ACHN (cell line): ENCODE measurements at places on chromosomes 2 and 18.
A peak's percentile ranks its signal among the peaks of the same experiment; 100 is the strongest.

- DNase-seq, result no peak
Observed at GRCh38 chr2:232772531-232772930, 3.8 kb downstream of the KCNJ13 start.

GRCh38 chr2:226159875-226160479 is 639.6 kb downstream of the IRS1 start:
- no peak for DNase-seq

DNA sequence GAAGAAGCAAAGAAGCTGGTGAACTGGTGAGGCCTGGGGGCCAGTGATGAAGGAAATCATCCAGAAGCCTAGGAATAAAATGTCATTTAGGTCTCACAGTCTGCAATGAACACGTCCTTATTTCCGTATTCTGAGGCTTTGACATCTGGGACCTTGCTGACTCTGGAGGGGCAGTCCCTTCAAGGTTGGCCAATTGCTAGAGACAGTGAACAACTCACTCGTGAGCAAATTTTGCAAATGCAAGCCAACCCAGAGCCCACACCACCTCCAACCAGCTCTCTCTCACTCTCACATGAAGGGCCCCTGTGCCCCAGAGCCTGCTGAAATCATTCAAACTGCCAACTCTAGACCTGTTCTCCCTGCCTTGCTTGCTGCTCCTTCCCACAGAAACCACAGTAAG is 279.1 kb upstream of the LYPD1 start:
- DNase-seq, result no peak

DNA sequence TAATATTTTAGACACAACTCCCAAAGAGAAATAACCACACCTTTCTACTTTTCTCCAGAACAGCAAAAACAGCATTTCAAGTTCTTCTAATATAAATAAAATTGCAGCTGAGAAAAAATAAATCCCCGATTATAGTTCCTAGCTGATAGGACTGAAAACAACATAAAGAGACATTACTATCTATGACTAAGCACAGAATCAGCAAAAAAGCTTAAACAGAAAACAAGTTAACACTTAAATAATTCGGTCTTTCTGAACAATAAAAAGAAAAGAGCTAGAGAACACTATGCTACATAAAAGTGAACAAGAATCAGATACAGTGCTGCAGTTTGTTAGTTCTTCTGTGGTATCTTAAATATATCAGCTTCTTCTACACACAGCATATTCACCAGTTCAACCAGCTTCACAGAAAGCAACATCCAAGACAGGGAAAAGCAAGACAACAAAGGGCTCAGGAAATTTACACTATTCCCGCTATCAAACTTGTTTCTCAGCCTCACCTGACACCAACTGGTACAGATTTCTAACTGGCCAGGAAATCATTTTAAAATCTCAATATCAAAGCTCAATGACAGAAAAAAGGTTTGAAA is 28.6 kb downstream of the FEZ2 start:
- DNase-seq, result peak; percentile 30

DNA sequence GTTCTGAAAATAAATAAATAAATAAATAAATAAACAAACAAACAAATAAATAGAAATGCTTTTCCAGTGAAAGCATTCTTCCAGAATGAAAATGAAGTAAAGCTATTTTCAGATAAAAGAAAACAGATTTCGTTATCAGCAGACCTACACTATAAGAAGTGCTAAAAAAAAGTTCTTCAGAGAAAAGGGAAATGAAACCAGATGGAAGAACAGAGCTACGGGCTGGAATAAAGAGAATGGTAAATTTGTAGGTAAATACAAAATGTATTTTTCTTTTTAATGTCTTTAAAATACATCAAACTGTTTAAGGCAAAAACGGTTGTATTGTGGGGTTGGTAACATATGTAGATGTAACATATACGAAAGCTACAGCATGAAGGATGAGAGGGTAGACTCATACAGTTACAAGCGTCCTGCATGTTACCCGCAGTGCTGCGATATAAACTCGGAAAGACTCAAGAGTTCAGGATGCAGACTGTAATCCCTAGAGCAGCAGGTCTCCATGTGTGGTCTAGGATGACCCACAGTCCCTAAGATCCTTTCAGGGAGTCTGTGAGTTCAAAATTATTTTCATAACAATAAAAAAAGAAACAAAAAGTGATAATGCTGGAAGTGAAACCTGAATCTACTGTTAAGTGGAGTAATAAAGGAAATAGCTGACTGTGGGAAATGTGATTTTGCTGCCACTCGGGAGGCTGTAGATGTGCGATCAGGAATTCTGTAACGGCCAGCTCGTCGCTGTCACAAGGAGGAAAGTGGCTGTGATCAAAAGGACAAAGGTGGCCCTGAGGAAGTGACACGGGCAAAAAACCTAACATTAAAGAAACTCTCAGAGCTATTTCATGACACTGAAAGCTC is 5.3 kb upstream of the RAB12 start:
- DNase-seq, result no peak

- no peak for DNase-seq
Observed at GRCh38 chr2:23500836-23501235, 115.9 kb downstream of the KLHL29 start.

DNA sequence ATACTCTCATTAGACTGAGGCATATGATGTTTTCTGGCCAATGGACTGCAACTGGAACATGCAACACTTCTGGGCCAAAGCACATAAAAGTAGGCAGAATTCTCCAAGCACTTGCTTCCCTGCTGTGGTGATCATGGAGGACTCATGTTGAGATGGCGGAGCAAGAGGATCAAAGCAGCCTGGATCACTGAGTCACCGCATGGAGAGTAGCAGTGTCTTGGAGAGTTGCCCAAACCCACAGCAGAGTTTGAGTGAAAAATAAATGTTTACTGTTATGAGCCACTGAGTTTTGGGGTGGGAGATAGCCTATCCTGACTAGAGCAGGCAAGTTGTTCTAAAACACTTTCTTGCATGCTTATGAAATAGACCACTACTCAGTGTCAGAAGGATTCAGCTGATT is 359.5 kb downstream of the ZNF521 start:
- DNase-seq, result no peak

DNA sequence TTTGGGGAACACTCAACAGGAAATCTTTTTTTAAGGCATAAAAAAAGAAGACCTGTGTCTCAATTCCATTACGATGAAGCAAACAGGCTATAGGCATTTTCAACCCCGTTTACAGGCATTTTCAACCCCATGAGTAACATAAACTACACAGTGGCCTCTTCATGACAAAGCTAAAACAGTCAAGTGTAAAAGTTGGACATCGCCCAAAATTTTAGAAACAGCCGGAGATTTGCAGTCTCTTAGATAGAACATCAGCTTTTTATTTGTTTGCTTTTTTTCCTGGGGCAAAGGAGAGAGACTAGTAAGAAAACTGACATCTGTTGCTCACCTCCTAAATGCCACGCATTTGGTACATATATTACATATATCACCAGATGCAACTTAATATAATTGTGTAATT is 173.7 kb downstream of the CMPK2 start:
- DNase-seq, result no peak

GRCh38 chr2:153912798-153913396 is 41.2 kb downstream of the GALNT13 start:
- no peak for DNase-seq

GRCh38 chr2:177392373-177393202 is at the start of gene AGPS:
Gene AGPS, plus strand, starts transcription at chr2:177392773. Its CDS starts 17 bp downstream, at chr2:177392790.
- peak; percentile 81 for DNase-seq

GRCh38 chr2:48430528-48431094 is 99.3 kb upstream of the STON1 start:
- DNase-seq, result no peak

DNA sequence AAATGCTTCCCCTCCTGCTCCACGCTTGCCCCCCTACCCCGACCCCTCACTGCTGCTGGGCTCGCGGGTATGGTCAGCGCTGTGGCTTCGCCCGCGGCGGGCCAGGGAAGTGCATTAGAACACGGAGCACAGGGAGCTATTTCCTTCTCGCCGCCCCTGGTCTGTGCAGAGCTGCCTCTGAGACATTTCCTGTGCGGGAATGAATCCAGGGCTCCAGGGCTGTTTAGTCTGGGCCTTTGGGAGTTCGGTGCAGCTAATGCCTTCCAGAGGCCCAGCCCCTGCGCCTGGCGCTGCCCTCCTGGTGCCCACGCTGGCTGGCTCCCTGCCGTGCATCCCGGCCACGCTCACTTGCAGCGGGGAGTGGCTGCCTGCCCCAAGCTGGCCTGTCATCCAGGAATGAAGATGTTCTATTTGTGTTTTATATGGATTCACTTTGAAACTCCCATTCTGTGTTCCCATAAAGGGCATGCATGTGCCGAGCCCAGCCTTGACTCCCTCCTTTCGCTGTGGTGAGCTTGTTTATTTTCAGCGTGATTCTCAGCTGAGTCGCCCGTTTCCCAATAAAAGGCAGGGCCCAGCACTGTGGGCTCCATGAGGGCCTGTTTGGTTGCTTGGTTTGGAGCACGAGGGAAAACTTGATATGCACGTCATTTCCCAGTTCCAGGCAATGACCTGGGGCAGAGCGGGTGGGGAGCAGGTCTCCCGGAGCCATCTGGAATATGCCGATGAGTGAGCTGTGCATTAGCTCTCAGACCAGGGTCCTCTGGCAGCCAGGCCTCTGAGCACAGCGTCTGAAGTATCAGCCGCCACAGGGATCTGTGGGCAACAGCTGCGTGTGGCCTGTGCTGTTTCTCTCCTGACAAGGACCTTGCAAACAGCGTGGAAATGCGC is 42.7 kb downstream of the SH3RF3 start:
- no peak for DNase-seq

GRCh38 chr18:41940506-41941215 is 14.4 kb upstream of the PIK3C3 start:
- peak; percentile 89 for DNase-seq

- DNase-seq, result no peak
Observed at GRCh38 chr18:41004324-41004723, 950.7 kb upstream of the PIK3C3 start.

GRCh38 chr18:48334845-48335244 is 74.3 kb downstream of the ZBTB7C start:
- no peak for DNase-seq

DNA sequence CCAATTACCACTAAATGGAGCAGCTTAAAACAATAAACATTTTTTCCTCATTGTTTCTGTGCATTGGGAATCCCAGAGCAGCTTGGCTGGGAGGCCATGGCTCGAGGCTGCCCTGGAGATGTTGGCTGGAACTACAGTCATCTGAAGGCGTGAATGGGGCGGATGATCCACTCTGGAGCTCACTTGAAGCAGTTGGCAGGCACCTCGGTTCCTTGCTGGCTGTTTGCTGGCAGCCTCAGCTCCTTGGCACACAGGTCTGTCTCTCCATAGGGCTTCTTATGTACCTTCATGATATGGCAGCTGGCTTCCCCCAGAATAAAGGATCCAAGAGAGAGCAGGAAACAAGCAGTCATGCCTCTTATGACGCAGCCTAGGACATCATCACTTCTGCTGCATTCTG is 227.0 kb upstream of the COPS8 start:
- DNase-seq, result no peak

DNA sequence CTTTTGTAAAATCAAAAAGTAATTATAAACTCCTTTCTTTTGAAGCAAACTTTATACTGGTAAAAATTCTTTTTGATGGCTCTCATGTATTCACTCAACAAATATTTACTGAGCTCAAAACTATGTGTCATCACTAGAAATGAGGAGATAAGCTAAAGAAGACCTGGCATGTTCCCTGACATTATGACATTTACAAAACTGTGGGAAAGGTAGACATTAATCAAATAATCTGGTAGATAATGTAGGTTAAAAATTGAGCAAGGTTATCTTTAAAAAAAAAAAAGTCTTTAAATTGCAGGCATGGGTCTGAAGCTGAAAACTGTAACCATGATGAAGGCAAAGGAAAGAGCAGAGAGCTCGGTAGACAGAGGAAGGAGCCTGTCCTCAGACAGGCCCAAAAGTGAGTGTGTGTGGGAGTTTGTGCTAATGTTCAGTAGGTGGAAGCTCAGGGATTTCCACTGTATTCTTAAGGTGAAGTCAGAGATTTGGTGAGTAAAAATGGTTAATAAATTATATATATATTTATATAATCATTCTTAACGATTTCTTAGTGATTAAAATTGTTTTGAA is 612.9 kb downstream of the LRP1B start:
- no peak for DNase-seq

GRCh38 chr2:216139884-216140283 is 30.7 kb downstream of the XRCC5 start:
- peak; percentile 39 for DNase-seq

DNA sequence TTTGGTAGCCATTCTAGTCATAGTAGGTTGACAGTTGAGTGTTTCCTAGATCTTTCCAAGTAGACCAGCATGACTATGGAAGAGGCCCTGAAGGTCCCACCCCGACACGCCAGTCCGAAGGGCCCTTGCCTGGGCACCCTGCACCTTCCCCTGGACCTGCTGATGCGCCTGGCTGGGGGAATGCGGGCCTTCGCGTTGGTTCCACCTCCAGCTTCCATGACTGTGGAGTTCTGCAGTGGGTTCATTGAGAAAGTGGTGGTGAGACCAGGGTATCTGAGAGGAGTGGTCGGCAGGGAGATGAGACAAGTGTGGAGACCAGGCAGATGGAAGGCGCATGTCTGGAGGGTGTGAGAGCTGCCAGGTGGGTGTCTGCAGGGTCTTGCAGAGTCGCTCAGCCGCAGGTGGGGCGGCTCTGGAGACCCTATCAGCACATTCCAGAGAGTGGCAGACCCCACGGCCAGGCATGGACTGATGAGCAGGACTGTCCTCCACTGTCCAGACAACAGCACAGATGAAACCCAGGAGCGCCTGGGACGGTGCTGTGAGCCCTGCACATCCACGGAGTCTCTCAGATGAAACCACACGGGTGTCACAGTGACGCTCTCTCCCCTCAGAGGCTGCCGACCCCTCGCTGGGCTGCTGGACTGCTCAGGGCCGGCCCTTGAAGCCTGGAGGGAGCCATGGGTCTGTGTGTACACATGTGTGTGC is 182.5 kb upstream of the HDAC4 start:
- no peak for DNase-seq

DNA sequence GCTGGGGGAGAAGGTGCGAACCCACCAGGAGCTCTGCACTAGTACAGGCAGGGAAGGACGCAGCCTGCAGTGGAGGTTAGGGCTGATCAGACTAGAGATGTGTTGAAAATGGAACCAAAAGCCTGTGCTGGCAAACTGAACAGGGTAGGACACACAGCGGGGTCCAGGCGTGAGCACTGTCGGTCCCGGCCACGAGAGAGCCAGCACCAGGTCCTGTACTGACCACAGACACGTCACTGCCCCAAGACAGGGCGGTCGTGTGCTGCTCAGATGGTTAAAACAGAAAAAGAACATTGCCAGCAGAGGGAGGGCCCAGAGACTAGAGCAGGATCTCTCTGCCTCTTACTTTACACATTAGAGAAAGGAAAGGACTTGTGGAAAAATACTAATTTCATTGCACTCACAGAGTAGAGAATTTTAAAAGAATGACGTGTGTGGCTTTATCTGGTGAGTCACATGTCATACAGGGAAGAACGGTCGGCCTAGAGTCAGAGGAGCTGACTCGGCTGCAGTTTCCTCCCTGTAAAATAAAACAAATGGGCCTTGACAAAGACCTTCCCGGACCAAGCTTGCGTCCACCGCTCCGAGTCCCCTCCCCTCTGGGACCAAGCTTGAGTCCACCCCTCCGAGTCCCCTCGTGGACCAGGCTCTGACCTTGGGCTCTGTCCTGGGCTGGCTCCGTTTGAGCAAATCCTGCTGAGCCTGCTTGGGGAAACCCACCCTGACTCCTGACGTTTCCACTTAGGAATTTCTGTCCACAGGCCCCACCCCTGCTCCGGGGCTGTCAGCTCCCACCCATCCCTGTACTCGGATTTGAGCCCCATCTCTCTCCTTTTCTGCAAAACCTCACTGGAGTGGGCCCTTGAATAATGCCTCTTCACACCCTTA is 16.7 kb upstream of the ADI1 start:
- DNase-seq, result peak; percentile 78

- DNase-seq, result no peak
Observed at GRCh38 chr18:3679241-3679640, 229.3 kb downstream of the TGIF1 start.
